ENCODE measurements at places on chromosomes 11 and 22. TPM values are rescaled to one million over a fixed set of nuclear protein-coding genes. Genes with fewer than 3 reads are reported as not detected.

P2RY6 gene
- 0.26 TPM for total RNA-seq

TEX12 gene
- total RNA-seq, result 0.17 TPM

LDHAL6A gene
- not detected for total RNA-seq

C22orf23 gene
- 0.17 TPM for total RNA-seq

KCNK4 gene
- total RNA-seq, result not detected

DGCR6L gene
- total RNA-seq, result 51.1 TPM

B4GALNT4 gene
- total RNA-seq, result 1.8 TPM

MS4A8 gene
- total RNA-seq, result not detected

OR8G5 gene
- not detected for total RNA-seq

GGT5 gene
- total RNA-seq, result under 0.01 TPM

PKNOX2 gene
- total RNA-seq, result 1.0 TPM

DNAJB13 gene
- not detected for total RNA-seq

PIWIL4 gene
- 3.3 TPM for total RNA-seq

ZFP91 gene
- 50.2 TPM for total RNA-seq

PANX3 gene
- not detected for total RNA-seq

PLAAT3 gene
- 32.1 TPM for total RNA-seq

CCDC73 gene
- total RNA-seq, result under 0.01 TPM

TIMM10B gene
- 47.4 TPM for total RNA-seq

ZNF214 gene
- 9.9 TPM for total RNA-seq

GNAZ gene
- total RNA-seq, result 1.3 TPM

OR52I2 gene
- total RNA-seq, result not detected

OR52A5 gene
- not detected for total RNA-seq

PC gene
- 22.8 TPM for total RNA-seq

IRAG1 gene
- total RNA-seq, result 25.7 TPM

SCGB1A1 gene
- not detected for total RNA-seq

MMP27 gene
- total RNA-seq, result 0.17 TPM

MPZL3 gene
- total RNA-seq, result 0.33 TPM

ZNF70 gene
- 2.8 TPM for total RNA-seq

SHANK2 gene
- total RNA-seq, result 1.3 TPM

HTR3A gene
- total RNA-seq, result not detected

YAP1 gene
- total RNA-seq, result 169 TPM

MS4A5 gene
- not detected for total RNA-seq

FXYD6 gene
- 8.0 TPM for total RNA-seq

SCGB1C1 gene
- total RNA-seq, result not detected

SEC14L6 gene
- total RNA-seq, result 0.66 TPM

C11orf65 gene
- 1.8 TPM for total RNA-seq

LSP1 gene
- 6.7 TPM for total RNA-seq

KCNQ1 gene
- not detected for total RNA-seq

EEF1G gene
- 1,405 TPM for total RNA-seq

CD3E gene
- total RNA-seq, result not detected

TMA7B gene
- not detected for total RNA-seq

MS4A3 gene
- total RNA-seq, result not detected

TYR gene
- total RNA-seq, result not detected

RIBC2 gene
- not detected for total RNA-seq

LGALS1 gene
- 11,230 TPM for total RNA-seq

All from fibroblast of lung (primary cell).